ENCODE measurements at places on chromosomes 1 and 21.
A peak's percentile ranks its signal among the peaks of the same experiment; 100 is the strongest.

DNA sequence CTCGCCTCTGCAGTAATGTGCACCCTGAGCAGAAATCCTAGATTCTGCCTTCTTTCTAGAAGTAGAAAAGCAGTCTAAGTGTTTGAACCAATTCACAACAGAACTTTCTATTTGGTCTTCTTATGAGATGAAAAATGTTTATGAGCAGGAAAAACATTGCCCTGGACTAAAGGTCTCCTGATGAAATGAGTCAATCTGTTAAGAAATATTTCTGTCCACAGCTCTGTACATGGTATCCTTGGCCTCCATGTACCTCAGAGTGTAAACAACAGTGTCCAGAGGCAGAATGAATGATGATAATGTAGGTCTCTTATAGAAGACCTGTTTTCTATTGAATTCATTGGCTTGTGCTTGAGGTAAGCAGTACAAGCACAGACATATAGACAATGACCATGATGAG is 6.2 kb upstream of the APCS start:
- DNase-seq: no peak

DNA sequence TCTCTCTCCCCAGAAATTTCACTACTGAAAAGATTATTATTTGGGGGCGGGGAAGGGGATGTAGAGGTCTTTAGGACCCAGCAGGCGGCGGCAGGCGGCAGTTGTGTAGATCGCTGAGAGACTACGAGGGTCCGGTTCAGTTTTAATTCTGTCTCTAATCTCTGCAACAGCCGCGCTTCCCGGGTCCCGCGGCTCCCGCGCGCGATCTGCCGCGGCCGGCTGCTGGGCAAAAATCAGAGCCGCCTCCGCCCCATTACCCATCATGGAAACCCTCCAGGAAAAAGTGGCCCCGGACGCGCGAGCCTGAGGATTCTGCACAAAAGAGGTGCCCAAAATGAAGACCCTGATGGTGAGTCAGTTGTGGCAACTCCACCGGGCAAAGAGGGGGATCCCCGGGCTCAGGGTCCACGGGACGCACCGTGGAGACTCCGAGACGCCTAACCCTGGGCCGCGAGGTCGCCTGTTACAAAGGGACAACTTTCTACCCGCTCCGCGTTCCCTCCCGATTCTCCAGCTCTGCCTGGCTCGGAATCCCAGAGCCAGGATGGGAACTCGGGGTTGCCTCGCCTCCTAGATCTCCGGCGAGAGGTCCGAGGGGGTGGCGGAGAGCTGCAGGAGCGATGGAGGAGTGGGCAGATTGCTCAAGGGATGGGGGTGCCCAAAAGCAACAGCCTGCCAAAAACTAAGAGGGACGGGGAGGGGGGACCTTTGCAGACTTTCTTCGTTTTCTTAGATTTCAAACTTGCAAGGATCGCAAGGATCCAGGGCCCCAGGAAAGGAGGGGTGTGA is at the start of gene ST6GALNAC5:
Gene ST6GALNAC5, plus strand, starts transcription at position 139 of the 789 bp plus-strand sequence.
- no peak for DNase-seq

GRCh38 chr1:165915480-165915879 is 88.1 kb downstream of the UCK2 start:
- DNase-seq: no peak

- no peak for DNase-seq
Measured at GRCh38 chr1:119632841-119633240, 15.2 kb downstream of the ZNF697 start.

DNA sequence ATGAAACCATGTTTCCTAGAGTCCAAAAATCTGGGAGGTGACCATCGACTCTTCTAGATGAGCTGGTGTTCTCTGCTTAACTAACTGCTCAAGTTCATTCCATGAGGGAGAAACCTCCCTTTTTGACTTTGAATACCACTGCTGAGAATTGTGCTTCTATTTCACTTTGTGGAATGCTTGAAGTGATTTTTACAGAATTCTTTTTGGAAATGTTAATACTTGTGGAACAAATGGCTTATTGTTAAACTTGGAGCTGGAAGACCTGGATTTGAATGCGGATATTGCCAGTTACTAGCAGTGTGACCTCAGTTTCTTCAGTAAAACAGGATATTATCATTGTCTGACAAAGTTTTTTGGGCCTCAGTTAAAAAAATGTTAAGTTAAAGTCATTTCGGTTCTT is 36.5 kb upstream of the APP start:
- no peak for DNase-seq

DNA sequence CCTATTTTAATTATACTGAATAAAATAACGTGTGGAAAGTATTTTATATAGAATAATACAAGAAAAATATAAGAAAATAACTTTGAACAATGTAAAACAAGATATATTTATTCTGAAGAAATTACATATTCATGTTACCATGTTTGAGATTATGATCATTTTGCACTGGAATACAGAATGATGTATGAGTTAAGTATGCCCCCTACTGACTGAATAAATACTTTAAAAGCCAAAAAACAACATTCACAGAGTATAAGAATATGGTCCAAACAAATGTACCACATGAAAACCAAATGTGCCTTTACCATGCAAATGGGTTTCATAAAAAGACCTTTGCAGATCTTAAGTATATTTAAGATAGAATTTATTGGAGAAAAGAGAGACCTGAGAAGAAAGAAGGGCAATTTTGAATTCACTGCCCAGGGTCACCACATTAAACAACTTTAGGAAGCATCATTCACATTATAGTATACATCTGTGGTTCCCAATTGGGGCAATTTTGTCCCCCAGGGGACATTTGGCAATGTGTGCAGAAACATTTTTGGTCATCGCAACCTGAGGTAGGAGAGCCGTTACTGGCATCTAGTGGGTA is 136.6 kb upstream of the GFI1 start:
- no peak for DNase-seq

DNA sequence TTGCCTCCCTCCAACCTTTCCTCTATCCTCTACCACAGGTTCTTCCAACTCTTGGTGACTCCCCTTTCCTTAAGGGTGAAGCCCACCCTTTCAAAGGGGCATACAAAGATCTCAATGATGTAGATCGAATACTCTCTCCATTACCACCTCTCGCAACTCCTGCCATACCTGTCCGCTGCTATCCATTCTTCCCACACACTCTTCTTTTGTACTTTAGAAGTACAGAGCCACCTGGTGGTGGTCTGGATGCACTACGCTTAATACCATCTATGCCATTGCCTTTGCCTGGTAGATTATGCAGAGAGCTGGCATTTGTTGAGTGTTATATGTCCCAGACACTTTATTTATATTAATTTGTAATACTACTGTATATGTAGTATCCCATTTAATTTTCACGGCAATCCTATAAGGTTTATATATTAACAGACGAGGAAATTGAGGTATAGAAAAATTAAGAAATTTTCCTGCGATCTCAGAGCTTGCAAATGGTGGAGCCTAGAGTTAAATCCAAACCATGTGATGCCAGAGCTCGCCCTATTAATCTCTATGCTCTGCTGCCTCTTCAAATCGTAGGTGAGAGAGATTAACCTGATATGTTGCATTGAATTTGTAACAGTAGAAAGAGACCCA is 22.9 kb downstream of the TSHB start:
- peak; percentile 32 for DNase-seq

DNA sequence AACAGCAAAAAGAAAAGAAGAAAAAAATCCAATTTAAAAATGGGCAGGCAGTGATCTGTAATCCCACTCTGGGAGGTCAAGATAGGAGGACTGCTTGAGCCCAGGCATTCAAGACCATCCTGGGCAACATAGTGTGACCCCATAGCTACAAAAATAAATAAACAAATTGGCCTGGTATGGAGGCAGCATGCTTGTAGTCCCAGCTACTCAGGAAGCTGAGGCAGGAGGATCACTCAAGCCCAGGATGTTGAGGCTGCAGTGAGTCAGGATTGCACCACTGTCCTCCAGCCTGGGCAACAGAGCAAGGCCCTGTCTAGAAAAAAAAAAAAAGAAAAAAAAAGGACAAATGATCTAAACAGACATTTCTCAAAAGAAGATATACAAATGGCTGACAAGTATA is 99.6 kb downstream of the EIF4G3 start:
- no peak for DNase-seq
